ENCODE measurements at places on chromosomes 2 and 18.

DNA sequence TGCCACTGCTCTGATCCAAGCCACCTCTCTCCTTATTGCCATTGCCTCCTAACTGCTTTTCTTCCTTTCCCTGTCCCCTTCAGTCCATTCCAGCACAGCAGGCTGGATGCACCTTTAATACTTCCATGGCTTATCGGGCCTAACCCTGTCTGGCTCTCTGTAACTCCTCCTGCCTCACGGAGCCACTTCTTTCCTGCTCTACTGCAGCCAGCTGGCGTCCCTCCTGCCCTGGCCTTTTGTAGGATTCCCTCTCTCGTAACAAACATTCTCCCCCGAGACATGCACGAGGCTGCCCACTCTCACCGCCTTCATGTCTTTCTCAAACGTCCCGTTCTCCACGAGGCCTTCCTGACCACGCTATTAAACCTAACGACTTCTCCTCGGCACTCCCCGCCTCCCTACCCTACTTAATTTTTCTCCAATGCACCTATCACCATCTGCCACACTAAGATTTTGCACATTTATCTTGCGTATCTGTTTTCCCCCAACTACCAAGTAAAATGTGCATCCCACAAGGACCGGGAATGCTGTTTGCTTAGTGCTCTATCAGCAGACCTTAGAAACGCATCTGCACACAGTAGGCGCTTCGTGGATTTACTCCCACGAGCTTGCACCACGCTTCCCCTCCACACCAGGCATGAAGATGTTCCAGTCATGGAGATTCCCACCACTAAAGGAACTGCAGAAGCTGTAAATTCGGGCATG lies 728 bp upstream of the C18orf63 start:
- no peak for DNase-seq

GRCh38 chr2:237735798-237736197 lies 62.8 kb upstream of the RBM44 start:
- DNase-seq, result no peak

GRCh38 chr2:240556553-240557100 lies 1.2 kb downstream of the ANKMY1 start:
- peak; percentile 21 for DNase-seq

- DNase-seq, result peak; percentile 20
These were observed 143.1 kb upstream of the TTC39C start for GRCh38 chr18:23871410-23871809.

- no peak for DNase-seq
These were observed 86.4 kb upstream of the B3GNT2 start for GRCh38 chr2:62109554-62109953.

- DNase-seq, result no peak
These were observed 267.4 kb upstream of the RAB6C start for GRCh38 chr2:129711816-129712675.

DNA sequence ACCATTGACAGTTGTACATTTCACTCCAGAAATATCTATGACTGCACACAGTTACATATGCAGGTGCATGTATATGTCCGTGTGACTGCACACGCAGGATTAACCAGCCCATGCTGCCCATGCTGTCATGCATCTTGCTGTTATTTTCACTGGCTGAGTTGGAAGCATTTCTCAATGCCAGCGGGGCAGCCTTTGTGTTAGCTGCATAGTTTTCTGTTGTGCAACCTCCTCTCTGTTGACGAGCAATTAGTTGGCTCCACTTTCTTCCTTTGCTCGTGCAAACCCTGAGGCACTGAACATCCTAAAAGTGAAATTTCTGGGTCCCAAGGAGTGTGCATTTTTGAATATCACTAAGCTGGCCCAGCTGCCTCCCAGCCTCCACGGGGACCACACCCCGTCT lies 133.4 kb upstream of the GLI2 start:
- no peak for DNase-seq

DNA sequence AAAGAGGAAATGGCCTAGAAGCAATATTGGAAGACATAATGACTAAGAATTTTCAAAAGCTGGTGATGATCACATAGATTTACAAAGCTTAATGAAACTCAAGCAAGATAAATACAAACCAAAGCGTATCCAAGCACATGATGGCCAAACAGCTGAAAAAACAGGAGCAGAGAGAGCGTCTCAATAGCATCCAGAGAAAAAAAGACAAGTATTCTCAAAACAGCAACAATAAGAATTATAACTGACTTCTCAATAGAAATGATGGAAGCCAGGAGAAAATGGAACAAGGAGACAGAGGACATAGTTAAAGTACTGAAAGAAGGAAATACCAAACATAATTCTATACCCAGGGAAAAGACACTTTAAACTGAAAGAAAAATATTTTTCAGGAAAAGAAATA lies 437.2 kb upstream of the TNP1 start:
- DNase-seq, result no peak

GRCh38 chr2:127084611-127085316 lies 22.2 kb downstream of the BIN1 start:
- DNase-seq, result no peak

DNA sequence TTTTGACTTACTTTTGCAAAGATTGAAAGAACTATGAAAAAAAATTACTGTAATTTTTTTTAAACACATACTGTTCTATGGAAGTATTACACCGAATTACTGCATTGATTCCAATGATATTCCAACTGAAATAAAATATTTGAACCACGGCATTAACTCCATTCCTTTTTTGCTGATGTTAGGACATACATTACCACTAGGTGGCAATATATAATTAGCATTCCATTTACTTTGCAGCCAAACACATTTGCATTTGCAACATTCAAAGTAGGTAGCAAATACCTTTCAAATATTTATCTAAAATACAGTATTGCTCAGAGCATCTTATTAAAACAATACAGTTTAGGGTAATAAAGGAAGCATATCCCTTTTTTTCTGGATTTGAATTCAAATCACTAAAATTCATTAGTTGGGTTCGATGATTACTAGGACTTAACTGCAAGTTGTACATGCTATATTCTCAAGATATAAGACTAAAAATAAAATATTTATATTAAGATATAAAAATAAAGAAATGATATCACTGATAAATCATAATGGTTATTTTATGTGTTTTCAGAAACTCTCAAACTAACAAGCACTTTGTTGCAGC lies 31.3 kb downstream of the LANCL1 start:
- no peak for DNase-seq

GRCh38 chr2:234556848-234557573 lies 60.1 kb upstream of the ARL4C start:
- no peak for DNase-seq

GRCh38 chr2:120539937-120540718 lies 194.2 kb downstream of the INHBB start:
- no peak for DNase-seq

- DNase-seq, result no peak
These were observed 44.8 kb downstream of the VIT start for GRCh38 chr2:36741188-36741837.

GRCh38 chr18:48893061-48893607 lies 57.6 kb downstream of the SMAD7 start:
- DNase-seq, result no peak

- DNase-seq, result peak; percentile 86
These were observed 443.3 kb upstream of the MEIS1 start for GRCh38 chr2:65991381-65992197.

- no peak for DNase-seq
These were observed 312.2 kb upstream of the MGAT5 start for GRCh38 chr2:133941666-133942065.

- peak; percentile 2 for DNase-seq
These were observed 808.7 kb upstream of the PIK3C3 start for GRCh38 chr18:41146301-41146700.

GRCh38 chr2:217966423-217967070 lies 36.2 kb downstream of the TNS1 start:
- DNase-seq, result no peak

DNA sequence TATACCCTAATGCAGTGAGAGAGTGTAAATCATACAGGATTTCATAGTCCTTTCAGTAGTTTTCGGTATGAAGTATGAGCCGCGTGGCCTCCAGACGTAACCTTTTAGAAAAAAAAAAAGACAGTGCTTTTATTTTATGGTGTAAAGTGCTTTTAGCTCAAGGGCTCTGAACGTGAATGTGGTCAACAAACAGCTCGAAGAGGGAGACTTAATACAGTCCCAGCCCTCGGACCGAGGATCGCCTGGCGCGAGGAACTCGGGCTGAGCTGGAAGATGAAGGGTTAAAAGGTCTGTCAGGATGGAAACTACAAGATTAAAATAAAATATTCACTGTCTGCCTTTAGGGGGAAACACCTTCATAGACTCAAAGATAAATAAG lies 4.0 kb upstream of the BCL11A start:
- no peak for DNase-seq

DNA sequence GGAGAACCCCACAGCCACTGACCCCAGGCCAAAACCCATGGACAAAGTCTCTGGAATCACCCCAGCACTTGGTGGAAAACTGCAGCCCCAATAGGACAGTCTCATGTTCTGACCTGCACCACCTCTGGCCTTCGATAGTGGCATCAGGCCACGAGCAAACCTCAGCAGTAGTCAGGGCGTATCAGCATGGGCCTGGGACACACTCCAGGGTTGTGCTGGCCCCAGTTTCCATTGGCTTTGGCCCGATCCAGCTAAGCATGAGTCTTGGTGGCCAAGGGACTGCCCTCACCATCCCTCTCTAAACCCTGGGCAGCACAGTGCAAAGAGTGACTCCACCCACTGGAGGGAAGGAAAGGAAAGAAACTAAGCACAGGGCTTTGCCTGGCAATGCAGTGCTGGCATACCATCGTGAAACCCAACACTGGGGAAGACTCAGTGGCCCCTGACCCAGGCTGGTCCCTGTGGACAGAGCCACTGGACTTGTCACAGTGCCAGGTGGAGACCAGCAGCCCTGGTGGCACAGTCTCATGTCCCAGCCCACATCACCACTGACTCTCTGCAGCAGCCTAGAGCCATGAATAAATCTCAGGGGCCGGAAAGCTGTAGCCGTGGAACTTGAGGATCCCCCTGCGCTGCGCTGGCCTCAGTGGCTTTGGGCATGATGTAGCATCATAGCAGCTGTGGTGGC lies 46.3 kb downstream of the ZNF519 start:
- DNase-seq, result no peak

DNA sequence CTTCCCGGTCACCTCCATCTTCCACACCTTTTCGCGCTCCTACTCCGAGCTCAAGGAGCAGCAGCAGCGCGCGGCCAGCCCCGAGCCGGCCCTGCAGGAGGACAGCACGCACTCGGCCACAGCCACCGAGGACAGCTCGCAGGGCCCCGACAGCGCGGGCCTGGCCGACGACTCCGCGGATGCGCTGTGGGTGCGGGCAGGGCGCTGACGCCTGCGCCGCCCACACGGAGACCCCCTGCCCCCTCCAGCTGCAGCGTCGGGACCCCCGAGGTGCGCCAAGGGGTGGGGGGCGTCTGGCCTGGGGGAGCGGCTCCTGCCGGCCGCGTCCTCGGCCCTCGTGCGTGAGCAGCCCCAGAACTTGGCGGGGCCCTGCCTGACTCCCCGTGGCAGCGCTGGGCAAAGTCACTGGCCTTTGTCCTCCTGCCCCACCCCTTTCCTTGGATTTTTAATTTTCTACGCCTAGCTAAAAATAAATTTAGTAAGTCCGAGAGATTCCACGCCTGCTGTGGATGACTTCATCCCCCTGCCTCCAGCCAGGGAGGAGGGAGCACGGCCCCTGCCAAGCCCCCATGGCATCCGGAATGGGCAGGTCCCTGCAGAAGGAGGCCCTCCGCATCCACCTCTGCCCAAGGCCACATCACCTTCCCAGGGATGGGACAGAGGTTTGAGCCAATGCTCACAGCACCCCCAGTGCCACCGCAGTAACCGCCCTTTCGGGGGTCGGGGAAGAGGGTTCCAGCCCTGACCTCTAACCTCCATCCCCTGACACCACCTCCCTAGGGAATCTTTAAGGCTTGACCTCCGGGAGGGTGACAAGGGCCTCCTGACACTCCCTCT lies 51.6 kb downstream of the SLC66A2 start:
- DNase-seq, result no peak

GRCh38 chr2:238596571-238597551 lies 170.1 kb downstream of the ASB1 start:
- no peak for DNase-seq

GRCh38 chr2:134863446-134863845 lies 25.0 kb downstream of the ACMSD start:
- DNase-seq, result no peak

DNA sequence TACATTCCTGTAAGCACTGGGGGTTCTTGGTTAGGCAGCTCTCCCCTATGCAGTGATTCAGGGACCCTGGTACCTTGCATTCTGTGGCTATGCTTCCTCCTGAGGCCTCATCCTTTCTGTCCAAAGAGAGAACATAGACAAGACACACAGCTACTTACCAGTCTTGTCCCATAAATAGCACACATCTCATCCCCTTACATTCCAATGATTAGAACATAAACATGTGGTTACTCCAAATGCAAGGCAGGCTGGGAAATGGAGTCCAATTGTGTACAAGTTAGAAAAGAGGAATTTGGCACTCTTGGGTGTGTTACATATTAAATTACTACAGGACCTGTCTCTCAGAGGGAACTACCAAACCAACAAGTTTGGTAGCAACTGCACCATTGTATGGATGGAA lies 171.3 kb downstream of the ARHGAP15 start:
- DNase-seq, result no peak

DNA sequence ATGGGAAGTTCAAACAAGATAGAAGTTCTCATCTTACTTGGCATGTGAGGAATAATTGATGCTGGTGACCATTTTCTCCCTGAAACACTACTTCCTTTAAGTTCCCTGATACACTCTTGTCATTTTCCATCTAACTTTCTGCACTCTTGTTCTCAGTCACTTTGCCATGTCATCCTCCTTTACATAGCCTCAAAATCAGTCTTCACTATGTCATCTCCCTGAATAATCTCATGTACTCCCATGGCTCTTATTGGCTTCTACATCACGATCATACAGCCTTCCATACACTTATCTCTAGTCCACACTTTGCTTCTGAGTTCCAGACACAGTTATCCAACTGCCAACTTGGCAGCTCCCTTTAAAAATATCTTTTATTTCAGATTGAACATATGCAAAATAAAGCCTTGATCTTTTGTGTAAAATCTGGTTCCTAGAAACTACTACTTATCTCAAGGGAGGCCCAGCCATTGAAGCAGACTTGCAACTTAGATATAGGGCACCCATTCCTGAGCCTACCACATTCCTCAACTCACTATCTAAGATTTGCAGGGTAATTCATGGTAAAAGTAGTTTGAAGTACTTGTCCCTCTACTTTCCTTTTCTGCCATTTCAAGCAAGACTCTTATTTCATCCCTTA lies 1070.2 kb upstream of the NXPH2 start:
- DNase-seq, result no peak

- peak; percentile 35 for DNase-seq
These were observed 84.4 kb downstream of the MAP4K4 start for GRCh38 chr2:101781791-101782426.

GRCh38 chr2:232139786-232140562 lies 178.5 kb downstream of the DIS3L2 start:
- DNase-seq, result no peak

- no peak for DNase-seq
These were observed 280.9 kb upstream of the SIX2 start for GRCh38 chr2:45289997-45290709.

DNA sequence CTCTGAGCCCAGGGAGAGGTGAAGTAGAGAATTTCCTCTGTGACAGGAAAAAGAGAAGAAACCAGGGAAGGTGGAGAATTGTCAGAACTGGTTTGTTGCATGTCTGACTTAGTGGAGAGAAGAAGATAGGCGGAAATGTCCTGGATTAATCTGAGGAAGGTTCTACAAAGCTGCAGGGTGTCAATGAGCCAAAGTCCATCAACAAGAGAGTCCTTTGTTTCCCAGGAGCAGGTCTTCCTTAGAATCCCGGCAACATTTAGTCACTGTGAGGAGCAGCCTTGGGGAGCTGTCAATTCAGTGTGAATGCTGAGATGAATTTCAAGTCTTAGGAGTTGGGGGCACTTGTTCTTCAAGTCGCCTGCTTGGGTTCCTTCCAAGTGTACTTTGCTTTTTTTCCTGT lies 88.4 kb upstream of the CELF4 start:
- no peak for DNase-seq

GRCh38 chr2:219636144-219636915 lies 8.9 kb downstream of the SLC4A3 start:
- no peak for DNase-seq
